ENCODE measurements at places on chromosomes 16 and 17.

DNA sequence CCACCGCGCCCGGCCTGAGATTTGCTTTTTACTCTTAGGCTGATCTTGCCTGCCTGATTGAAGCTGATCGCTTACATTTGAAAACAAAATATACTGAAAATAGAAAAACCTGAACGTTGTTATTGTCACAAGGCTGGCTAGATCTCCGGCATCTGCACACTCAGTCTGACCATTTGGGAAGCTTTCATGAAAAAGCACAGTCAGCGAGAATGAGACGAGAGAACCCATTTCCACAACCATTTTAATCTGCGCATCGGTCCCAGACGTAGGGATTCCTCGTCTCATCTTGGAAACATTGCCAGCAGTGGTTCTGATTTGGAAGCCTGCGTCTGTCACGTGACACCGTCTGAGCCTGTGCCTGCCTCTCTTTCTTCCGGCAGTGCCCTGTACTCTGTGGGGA, 20.9 kb downstream of the SPG7 start:
- DNase-seq, result no peak

- DNase-seq, result no peak
Observed at GRCh38 chr16:15785386-15786059, 71.3 kb downstream of the MYH11 start.

- DNase-seq, result no peak
Observed at GRCh38 chr17:2108170-2108569, 53.3 kb downstream of the HIC1 start.

- no peak for DNase-seq
Observed at GRCh38 chr16:86227041-86227440, 283.3 kb upstream of the FOXF1 start.

DNA sequence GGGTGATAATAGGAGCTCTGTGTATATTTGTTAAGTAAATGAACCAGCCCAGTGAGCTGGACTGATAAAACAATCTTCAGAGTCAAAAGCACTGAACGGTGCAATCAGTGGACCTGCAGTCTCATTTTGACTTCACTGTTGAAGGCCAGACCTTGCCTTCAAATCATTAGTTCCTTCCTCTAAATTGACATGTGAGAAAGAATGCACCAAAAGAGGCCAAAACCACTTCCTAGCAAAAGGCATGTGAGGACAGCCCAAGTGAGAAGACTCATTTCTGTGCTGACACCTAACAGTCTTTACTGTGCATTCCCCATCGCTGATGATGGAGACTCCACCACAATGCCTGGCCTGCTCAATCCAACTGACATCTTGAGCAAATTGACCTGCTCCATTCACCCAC, 10.6 kb downstream of the GTF3C1 start:
- no peak for DNase-seq

- no peak for DNase-seq
Observed at GRCh38 chr16:55331648-55332185, 7.7 kb downstream of the IRX6 start.

DNA sequence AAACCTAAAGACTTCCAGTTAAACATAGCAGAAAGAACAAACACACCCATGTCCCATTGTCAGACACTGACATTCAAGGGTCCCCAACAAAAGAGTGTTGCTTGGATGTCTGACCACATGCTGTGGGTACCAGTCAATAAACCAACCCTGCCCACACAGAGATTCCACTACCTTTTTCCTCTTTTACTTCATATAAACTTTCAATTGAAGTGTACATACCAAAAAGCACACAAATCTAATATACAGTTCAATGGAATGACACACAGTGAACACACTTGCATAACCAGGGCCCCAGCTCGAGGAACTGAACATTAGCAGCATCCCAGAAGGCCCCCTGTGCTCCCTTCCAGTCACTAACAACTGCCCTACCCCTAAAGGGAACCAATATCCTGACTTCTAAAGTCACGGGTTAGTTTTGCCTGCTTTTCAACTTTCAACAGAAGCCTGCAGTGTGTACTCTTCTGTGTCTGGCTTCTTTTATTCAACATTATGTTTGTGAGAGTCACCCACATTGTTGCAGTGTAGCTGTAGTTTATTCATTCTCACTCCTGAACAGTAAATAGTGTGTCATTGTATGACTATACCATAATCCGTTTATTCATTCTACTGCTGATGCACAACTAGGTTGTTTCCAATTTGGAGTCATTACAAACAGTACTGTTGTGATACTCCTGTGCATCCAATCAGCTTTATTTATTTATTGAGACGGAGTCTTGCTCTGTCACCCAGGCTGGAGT, 18.0 kb downstream of the CFDP1 start:
- DNase-seq, result peak; percentile 34
